NCI-H2227 treated with DMSO at 0.1 percent for 48 hours (cell line): ENCODE measurements at places on chromosomes 5 and 9.

- no peak for DNase-seq
These were observed 10.7 kb upstream of the TOR4A start for GRCh38 chr9:137266585-137267453.

- DNase-seq: no peak
These were observed 45.4 kb downstream of the HACD4 start for GRCh38 chr9:20985851-20986600.

- DNase-seq: no peak
These were observed 9.4 kb downstream of the VDAC1 start for GRCh38 chr5:133995341-133995740.

- DNase-seq: no peak
These were observed 402.4 kb downstream of the ARHGEF28 start for GRCh38 chr5:74028406-74028805.

DNA sequence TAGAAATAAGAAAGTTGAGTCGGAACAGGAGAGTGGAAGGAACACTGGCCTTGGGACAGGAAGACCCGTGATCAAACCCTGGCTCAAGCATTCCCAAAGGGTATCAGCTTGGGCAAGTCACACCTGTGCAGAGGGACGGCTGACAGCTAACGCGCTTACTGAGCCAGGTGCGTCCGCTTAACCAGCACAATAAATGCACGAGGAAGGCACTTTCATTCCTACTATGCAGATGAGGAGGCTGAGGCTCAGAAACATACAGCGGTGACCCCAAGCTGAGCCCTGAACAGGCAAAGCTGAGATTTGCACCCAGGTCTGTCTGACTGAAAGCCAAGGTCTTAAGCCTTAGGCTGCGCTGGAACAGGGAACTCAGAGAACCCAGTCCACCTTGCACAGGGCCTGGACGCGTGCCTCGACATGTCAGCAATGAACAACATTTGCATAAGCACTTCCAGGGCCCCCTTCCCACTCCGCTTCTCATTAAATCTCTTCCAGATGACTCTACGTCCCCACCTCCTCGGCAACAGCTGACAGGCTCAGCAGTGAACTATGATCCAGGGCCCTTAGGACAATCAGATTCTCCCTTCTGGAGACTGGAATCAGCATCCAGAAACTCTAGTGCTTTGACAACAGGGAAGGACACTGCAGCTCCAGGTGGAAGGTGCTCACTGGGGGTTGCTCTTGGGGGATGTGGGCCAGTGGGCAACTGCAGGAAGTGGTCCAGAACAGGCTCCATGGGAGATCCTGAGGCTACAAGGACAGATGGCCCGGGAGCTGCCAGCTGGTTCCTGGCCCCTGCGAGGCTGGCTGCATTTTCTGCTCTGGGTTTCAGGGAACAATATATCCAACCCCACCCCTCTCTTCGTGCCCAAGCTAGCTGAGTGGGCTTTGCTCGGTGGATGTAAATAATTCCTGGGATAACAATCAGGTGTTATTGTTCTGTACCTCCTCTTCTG is 35.2 kb downstream of the SH3PXD2B start:
- no peak for DNase-seq

GRCh38 chr9:29322240-29322639 is 1749.0 kb upstream of the C9orf72 start:
- DNase-seq: no peak

- DNase-seq: no peak
These were observed 6.0 kb downstream of the PMPCA start for GRCh38 chr9:136416427-136416826.

DNA sequence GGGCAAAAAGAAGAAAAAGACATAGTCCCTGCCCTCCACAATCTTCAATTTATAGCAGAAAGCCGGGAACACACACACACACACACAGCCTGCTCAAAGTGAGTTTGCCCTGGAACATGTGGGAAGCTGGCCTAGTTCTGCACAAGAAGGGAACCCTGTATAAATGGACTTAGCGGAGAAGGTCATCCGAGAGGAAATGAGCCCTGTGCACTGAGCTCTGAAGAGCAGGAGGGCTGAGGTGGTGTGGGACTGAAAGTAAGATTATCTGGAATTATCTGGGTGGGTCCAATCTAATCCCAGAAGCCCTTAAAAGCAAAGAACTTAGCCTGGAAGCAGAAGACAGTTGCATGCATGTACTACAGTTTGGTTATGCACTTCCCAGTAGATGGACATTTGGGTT is 90.0 kb upstream of the CTSV start:
- DNase-seq: no peak

DNA sequence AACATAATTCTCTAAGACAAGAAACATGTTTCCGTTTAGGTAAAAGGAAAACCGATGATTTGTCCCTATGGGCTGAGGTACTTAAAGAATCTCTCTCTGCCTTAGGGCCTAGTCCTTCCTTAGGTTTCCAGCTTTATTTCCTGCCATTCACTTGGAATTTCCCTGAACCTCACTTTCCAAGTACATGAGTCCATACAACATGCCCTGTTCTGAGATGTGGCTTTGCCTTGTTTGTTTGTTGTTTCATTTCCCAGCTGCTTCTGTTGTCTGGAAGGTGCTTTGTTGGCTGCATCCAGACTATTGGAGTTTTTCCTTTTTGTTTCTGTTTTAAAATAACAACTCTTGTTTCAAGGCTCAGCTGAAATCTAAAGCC is 95.2 kb downstream of the ALDH1A1 start:
- DNase-seq: no peak

DNA sequence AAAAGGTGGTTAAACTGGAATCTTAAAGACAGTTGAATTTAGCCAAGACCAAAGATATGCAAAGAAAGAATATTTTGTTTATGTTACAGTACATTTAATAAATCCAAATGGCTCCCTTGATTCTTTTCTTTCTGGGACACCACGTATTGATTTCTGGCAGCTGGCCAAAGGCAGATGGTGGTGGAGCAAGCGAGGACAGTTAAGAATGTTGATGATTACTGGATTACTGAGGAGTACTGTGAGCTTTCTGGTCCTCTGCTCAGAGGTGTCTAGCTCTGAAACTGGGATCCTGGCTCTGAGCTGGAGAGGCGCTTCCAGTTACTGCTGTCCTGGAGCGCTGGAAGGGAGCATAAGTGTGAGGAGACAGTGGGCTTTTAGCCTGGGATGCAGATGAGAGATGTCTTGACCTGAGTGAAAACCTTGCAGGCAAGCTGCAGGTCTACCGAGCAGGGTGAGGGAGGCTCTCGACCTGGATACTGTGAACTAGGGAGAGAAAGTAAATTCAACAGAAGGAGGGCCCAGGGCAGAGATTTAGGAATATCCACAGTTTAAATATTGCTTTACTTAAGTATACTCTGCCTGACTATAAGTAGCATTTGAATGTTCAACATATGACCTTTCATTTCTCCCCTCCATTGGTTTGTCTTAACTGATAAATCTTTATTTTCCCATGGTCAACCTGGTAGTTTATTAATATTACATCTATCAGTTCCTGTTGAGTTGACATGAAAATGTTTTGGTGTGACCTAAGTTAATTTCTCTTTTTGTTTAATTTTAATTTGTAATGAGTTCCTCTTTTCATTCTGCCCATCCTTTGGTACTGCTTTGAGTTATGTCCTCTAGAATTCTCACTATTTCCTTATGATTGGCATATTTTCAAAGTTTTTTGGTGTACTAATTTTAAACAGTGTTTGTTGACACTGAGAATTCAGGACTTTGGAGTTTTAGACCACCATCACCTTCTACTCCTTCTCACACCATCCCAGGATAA is 3.7 kb downstream of the SYK start:
- DNase-seq: no peak

GRCh38 chr5:171820561-171820960 is 34.9 kb downstream of the SMIM23 start:
- no peak for DNase-seq

DNA sequence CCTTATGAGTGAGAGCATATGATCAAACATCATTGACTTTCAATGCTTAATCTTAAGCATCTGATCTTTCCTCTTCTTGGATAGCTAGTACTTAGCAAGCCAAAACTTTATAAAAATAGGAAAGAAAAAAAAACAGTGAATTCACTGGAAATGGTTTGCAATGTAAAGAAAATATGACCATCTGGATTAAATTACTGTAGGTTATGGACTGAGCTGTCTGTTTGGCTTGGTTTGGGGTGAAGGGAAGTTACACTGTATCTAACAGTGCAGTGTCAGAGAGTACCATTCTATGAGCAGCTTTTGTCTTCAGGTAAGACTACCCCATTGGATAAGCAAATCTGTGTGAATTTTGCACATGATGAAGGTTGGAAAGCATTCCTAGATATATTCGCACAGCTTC is 151.4 kb downstream of the TLE1 start:
- DNase-seq: no peak

DNA sequence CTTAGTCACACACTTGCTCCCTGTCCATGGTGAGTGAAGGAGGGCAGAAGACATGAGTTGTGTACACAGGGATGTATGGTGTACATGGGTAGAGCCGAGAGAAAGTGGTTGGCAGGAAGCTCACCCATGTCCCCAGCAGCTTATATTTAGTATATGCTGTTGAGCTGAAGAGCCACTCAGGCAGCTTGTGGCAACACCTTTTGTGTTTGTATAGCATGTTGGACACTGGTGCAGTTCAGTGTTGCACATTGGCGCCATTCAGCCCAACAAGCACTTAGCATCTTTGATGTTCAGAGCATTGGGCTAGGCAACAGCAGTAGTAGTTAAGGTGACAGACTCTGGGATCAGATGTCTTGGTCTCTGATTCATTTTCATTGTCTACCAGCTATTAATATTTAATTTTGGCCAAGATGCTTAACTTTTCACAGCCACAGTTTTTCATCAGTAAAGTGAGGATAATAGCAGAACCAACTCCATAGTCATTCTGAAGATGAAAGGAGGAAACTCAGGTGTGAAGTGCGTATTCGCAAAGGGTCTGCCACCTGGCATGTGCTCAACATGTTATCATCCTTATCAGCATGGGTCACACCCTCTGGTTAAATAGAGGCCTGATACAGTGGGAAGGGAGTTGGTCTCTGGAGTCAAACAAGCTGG is 184.8 kb downstream of the NR3C1 start:
- DNase-seq: no peak

DNA sequence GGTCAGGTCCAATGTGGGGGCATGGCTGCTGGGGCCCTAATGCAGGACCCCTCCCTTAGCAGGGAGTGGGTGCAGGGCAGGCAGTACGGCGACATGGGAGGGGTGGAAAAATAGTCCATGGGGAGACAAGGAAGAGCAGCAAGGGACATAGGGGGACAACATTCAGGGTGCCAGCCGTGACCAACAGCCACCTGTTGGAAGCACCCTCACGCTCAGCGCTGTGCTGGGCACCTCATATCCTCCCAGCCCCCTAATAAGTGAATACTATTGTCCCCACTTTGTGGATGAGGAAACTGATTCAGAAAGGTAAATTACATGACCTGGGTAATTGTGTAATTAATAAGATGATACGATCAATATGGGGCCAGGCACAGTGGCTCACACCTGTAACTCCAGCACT is 3.0 kb upstream of the FIBCD1 start:
- no peak for DNase-seq

GRCh38 chr5:119032656-119033055 is 38.2 kb upstream of the DMXL1 start:
- no peak for DNase-seq

DNA sequence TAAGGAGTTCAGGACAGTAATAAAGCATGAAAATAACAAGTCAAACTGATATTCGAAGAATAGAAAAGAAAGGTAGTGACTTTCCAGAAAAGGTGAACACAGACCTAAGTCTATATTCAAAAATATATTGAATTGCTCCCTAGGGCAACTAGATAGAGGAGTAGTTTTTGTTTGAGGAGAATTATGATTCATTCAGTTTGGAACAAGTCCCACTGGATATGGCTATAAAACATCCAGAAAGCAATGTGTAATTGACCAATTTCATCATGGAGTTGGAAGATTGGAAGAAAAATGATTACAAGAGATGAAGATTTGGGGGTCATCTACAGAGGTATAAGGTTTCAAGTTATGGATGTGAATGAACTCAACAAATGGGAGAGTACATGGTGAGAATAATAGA is 117.5 kb upstream of the ZNF462 start:
- no peak for DNase-seq

- no peak for DNase-seq
These were observed 53.6 kb upstream of the POU5F2 start for GRCh38 chr5:93794954-93795353.

DNA sequence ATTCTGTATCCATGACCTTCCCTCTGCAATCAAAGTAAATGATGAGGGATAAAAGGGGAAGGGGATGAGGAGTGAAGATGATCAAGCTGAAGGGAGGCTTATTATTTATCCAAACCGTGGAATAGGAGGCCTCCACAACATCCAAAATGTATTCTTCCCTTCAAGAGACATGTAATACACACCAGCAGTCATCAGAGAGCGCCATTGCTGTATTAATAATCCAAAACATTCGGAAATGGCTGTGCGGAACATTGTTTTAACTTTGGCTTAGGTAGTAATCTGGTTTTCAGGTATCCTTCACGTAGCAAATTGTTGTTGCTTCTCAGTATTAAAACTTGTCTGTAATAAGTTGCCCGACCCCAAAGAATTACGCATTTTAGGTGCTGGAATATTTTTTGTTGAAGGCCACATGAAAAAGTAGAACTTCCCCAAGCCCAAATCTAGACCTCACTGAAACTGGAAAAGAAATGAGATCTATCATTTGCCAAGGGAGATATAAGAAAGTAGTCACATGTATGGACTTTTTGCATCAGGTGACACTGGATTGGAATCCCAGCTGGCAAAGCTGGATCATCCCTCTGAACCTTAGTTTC is 2.6 kb upstream of the BOD1 start:
- peak; percentile 11 for DNase-seq

GRCh38 chr5:158654415-158654814 is 445.3 kb downstream of the EBF1 start:
- DNase-seq: no peak

GRCh38 chr5:68962757-68963484 is 130.9 kb upstream of the SLC30A5 start:
- DNase-seq: peak; percentile 28

GRCh38 chr5:92761585-92761984 is 819.4 kb downstream of the NR2F1-AS1 start:
- DNase-seq: no peak

GRCh38 chr5:88275581-88275980 is 6.9 kb upstream of the TMEM161B start:
- DNase-seq: no peak

DNA sequence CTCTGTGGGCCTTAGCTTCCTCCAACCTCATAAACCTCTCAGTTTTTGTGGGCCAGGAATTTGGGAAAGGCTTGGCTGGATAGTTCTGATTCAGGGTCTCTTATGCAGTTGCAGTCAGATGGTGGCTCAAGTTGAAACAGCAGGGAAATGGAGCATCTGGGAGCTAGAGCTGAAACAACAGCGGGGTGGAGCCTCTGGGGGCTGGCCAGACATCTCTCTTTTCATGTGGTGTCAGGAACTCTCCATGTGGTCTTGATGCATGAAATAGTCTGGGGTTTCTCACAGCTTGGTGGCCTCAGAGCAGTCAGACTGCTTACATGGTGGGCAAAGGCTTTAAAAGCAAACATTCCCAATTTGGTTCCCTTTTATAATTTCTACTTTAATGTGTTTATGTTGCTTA is 13.5 kb downstream of the ZNF346 start:
- DNase-seq: no peak

DNA sequence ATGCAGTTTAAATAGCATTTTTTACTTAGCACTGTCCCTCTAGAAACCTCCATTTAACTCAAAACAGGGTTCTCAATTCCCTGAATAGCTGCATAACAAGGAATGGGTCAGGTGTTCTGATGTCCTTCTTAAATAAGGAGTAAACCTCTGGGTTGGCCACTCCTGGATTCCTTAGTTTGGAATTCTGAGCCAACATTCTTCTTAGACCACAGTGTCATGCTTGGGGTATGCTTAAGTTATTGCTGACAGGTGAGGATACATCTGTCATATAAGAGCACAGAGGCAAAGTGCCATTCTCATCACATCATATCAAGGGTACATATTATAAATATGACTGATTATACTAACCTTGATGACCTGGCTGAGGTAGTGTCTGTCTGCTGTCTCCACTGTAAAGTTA is 179.9 kb upstream of the SEMA6A start:
- no peak for DNase-seq
